Mucosa of gallbladder (tissue), 1 donor: ENCODE measurements at places on chromosomes 1 and 21. TPM values are rescaled to one million over a fixed set of nuclear protein-coding genes. Genes with fewer than 3 reads are reported as not detected.

VAV3 gene
- total RNA-seq: 2.4 TPM

MORN1 gene
- 24.4 TPM for total RNA-seq

TMEM59 gene
- total RNA-seq: 714 TPM

NFASC gene
- 18.0 TPM for total RNA-seq

OR2L2 gene
- 0.06 TPM for total RNA-seq

SPRR2G gene
- not detected for total RNA-seq

SLC30A10 gene
- 5.5 TPM for total RNA-seq

ATP1A4 gene
- 0.43 TPM for total RNA-seq

ORC1 gene
- total RNA-seq: 0.66 TPM

CLCA1 gene
- 0.37 TPM for total RNA-seq

DENND2C gene
- total RNA-seq: 4.1 TPM
